ENCODE measurements at places on chromosomes 1 and 21.

GRCh38 chr1:10915594-10915993, 96.9 kb upstream of the TARDBP start:
- no peak for DNase-seq

- DNase-seq: no peak
These were observed 39.7 kb downstream of the LACTBL1 start for GRCh38 chr1:22932803-22933470.

- no peak for DNase-seq
These were observed 682.0 kb upstream of the B3GALT2 start for GRCh38 chr1:193868425-193868824.

DNA sequence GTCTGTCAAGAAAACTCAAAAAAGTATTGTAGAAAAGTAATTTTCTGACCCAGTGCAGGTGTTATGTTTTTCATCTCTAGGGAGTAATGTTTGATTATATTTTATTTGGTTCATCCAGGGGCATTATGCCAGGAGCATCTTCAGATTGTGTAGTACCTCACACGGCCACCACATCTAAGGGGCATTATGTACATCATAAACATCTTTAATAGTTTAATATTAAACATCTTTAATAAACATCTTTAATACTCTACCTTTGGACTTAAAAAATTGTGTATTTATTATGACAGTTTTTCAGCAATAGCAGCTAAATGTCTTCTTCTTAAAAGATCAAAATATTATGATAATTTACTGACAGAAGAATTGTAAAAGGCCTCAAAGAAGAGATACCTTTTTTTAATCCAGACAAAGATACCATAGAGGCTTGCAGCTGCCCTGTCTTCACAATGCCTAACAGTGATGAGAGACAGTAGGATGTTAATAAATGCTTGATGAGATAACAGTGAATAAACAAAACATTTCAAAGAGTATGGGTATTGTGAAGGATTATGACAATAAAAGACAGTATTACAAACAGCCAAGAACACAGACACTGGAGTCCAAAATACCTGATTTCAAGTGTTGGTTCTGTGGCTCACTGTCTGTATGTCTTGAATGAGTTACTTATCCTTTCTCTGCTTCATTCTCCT, 240.9 kb upstream of the ADGRL2 start:
- DNase-seq: no peak

- DNase-seq: peak; percentile 51
These were observed 846 bp upstream of the PER3 start for GRCh38 chr1:7783178-7783711.

DNA sequence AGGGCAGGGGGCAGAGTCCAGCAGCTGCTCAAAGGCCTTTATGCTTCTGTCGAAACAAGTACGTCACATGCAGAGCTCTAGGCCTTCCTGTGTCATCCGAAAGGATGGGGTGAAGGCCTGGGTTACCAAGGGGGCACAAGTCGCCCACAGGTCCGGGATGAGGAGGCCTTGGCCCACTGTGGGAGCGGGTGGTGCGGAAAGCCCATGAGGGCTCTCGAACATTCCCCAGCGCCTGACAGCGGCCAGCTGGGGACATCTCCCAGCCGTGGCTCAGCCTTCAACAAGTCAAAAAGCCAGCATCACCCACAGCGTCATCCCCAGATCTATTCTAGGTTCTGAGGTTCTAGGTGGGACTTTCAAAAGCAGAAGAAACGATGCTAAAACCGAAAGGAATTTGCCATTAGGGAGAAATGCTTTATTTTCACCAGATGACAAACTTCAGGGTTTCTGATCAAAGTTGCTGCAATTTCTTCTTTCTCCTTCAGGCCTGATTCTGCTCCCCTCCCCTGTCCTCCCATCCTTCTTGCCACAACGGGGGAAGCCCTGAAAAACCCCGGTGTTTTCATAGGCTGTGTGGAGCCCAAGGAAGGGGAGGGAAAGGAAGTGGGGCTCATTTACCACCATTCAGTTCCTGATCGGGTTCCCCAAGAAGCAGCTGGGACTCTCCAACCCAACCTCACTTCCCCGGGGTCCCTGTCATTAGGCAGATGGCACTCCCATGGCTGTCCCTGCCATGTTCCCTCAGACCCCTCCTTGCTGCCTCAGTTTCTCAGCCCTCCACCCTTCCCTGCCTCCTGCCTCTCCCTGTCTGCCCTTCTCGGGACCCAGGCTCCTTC, 17.6 kb downstream of the GPR137B start:
- DNase-seq: no peak

DNA sequence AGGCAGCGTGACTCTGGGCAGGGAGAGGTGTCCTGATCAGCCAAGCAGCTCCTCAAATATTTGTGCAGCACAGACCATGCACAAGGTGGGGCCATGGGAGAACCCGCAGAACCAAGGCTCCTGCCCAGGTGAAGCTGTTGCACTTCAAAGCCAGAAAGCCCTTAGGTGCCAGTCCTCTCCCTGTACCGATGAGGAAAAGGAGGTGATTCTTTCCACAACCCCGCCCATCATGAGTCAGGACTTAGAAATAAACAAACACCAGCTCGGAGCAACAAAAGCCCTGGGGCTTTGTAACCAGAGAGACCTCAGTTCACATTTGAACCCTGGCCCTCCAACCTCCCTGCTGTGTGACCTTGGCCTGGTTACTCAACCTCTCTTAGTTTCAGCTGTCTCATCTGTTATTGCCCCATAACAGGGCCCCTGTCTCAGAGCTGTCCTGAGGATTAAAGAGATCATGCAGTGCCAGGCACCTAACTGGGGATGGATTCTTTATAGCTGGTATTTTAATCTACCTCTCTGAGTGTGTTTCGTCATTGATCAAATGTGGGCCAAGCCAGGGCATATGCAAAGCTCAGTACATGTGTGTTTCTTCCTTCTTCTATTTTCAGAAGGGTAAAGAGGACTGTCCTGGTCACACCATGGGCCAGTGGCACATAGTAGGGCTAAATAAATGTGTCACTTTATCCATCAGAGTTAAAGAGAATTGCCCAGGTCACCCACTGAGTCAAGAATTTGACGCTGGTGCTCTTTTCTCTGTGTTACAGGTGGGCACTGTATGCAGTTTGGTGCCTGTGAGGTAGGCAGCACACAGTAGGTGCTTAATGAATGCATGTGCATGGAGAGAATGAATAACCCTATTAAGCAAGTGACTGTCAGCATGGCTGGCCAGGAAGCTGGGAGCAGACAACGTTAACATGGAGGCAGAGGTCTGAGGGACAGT, 1.4 kb downstream of the LDLRAD1 start:
- no peak for DNase-seq

GRCh38 chr1:198676253-198676652, 37.4 kb downstream of the PTPRC start:
- no peak for DNase-seq

- DNase-seq: no peak
These were observed 18.0 kb downstream of the TMEM81 start for GRCh38 chr1:205066141-205066818.

DNA sequence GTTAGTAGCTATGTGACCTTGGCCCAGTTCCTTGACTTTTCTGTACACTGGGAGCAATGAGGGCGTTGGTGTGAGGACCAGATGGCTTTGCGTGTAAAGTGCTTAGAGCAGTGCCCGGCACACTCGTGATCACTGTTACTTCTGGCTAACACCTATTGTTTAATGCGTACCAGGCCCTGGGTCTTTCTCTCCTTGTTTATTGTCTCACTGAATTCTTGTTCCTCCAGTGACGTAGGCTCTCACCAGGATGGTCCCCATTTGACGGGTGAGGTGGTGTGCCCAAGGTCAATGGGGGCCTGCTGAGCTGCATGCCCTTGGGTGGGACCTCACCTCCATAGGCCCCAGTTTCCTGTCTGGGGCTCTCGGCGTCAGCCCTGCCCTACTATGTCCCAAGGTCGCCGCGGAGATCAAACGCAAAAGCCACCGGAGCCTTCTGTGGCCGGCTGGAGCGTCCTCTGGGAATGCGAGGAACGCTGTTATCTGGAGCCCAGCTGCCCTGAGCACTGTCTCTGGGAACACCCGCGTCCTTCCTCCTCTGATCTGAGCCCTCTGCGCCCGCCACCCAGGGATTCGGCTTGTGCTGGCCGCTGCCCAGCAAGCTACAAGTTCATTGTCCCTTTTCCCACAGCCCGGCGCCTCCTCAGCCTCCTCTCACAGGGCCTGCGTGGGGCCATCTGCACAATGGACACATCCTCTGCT, 28.9 kb downstream of the ALPL start:
- DNase-seq: no peak

DNA sequence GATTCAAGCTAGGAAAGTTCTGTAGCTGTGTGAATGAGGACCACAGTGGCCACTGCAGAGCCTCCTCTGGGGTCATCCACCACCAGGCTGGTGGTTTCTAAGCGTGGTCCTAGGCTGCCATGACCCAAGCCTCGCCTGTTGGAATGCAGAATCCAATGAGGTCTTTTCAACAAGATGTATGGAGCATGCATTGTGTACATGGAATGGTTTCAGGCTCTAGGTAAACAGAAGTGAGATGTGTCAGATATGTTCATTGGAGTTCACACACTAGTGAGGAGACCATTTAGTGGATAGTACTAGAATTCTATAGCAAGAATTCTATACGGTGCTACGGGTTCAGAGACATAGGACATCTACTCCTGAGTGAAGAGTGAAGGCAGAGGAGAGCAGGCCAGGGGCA, 10.7 kb downstream of the RNU5D-1 start:
- no peak for DNase-seq

- DNase-seq: no peak
These were observed at the start of gene C1orf141 for GRCh38 chr1:67134695-67135094. Gene C1orf141 (minus strand): TSS chr1:67134970. CDS start chr1:67127240, 7,730 bp downstream.

- no peak for DNase-seq
These were observed 8.1 kb upstream of the LEFTY1 start for GRCh38 chr1:225896937-225897549.

DNA sequence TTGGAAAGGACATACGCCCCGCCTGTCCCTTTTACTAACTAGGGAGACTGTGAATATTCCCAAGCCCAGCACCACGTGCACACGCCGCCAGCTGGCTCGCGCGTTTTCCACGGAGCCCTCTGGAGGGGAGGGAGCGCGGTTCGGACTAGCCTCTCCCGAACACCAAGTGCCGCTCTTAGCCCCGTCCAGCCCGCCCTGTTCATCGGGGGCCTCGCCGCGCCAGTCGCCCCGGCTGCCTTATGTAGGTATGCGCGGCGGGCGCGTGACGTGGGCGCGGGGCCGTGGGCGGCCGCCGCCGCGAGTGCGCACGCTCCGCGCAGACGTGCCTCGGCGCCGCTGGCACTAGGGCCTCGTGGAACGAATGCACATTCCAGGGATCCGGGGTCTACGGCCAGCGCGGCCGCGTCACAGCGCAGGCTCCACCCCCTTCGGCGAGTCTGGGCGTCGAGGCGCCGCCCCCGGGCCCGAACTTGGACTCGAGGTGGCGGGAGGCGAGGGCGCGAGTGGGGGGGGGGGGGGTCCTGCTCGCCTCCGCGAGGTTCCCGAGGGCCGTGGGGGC, 767 bp upstream of the IRF2BP2 start:
- peak; percentile 76 for DNase-seq

DNA sequence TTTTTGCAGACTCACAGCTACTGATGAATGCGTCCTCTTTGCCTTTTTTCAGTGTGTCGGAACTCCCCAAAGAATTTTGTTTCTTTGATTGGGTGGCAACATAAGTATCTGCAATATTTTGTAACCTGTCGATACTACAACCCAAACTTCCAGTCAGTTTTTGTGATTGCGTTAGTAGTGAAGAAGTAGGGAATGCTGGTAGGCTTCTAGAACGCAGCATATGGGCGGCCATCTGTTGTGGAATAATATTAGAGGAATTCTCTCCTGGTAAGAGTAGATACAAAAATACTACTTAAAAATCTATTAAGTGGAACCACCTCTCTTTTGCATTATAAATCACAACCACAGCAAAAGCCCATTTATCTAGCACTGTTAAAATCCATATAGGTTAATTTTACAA, 107.4 kb downstream of the LYST start:
- DNase-seq: no peak

- no peak for DNase-seq
These were observed 1333.9 kb downstream of the AMY1C start for GRCh38 chr1:105083611-105084010.

GRCh38 chr1:16925635-16926490, 4.1 kb downstream of the CROCC start:
- no peak for DNase-seq

- no peak for DNase-seq
These were observed 18.5 kb downstream of the RNASEL start for GRCh38 chr1:182570611-182570970.

- no peak for DNase-seq
These were observed 1.6 kb downstream of the INPP5B start for GRCh38 chr1:37945251-37945650.

- no peak for DNase-seq
These were observed 29.2 kb downstream of the ST7L start for GRCh38 chr1:112589766-112590165.

GRCh38 chr1:91791691-91792488, 94.1 kb downstream of the TGFBR3 start:
- DNase-seq: no peak

GRCh38 chr1:54356680-54357147, 49.5 kb downstream of the SSBP3 start:
- DNase-seq: no peak

DNA sequence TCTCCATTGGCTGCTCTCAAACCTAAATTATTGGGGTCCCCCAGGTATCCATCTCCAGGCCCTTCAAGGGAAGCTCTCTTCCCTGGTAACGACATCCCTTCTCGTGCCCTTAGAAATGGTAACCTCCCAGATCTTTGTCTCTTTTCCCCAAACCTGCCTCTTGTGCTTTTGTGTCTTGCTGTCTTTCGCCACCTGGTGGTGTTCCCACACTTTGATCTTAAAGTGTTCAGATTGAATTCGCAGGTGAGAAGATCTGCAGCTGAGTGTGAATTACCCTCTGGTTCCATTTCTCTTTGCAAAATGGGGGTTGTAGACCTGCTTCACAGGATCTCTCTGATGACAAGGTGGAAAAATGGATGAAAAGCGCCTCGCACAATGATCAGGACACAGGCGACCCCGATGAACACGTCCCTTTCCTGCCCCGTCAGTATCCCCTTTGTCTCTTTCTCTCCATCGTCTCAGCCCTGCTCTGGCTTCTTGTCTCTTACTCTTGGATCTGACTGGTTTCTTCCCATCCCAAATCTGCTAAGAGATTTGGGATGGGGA, 53.1 kb downstream of the DOP1B start:
- no peak for DNase-seq

DNA sequence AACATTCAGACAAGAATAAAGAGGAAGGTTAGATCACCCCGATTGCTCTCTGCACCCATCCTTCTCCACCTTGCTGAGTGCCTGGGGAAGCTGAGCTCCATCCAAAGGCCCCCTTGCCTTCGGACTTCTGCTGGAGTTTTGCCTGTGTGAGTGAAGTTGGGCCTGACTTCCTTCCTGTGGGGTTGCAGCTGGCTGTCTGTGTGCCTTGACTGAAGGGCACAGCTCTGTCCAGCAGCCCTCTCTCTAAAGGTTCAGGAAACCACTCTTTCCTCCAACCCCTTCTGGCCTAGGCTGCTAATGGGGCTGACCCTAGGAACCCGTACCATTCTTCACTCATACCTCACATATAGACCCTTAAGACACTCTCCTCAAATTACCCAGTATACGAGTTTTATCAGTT, 173.4 kb upstream of the HMCN1 start:
- DNase-seq: no peak

- DNase-seq: no peak
These were observed 7.7 kb upstream of the RSPH1 start for GRCh38 chr21:42503711-42504110.

- no peak for DNase-seq
These were observed 141.4 kb downstream of the SYF2 start for GRCh38 chr1:25090707-25091422.

Measured in progenitor cell of endocrine pancreas (in vitro differentiated cells).